ENCODE measurements at places on chromosomes 5 and 9. TPM values are rescaled to one million over a fixed set of nuclear protein-coding genes. Genes with fewer than 3 reads are reported as not detected.

DNA sequence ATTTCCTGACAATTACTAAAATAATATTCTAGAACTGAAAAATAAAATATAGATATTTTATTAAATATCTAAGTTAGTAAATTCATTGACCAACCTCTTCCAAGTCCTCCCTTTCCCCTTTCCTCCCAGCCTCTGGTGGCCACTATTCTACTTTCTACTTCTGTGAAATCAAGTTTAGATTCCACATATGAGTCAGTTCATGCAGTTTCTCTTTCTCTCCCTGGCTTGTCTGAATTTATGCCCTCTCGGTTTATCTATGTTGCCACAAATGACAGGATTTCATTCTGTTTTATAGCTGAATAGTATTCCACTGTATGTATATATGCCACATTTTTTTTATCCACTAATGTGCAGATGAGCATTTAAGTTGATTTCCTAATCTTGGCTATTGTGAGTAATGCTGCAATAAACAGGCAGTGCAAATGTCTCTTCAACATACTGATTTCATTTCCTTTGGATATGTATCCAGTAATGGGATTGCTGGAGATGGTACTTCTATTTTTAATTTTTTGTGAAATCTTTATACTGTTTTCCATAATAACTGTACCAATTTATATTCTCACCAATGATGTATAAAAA, 52.3 kb downstream of the WDR36 start:
- peak; percentile 6 for DNase-seq

GRCh38 chr9:71710201-71710600, 58.1 kb downstream of the CEMIP2 start:
- no peak for DNase-seq

GRCh38 chr5:156552855-156553358, 225.9 kb downstream of the SGCD start:
- no peak for DNase-seq

NRARP gene
- total RNA-seq: 2.2 TPM

GRM6 gene
- total RNA-seq: not detected

GRCh38 chr5:44943647-44944046, 134.9 kb downstream of the MRPS30 start:
- peak; percentile 31 for DNase-seq

DNA sequence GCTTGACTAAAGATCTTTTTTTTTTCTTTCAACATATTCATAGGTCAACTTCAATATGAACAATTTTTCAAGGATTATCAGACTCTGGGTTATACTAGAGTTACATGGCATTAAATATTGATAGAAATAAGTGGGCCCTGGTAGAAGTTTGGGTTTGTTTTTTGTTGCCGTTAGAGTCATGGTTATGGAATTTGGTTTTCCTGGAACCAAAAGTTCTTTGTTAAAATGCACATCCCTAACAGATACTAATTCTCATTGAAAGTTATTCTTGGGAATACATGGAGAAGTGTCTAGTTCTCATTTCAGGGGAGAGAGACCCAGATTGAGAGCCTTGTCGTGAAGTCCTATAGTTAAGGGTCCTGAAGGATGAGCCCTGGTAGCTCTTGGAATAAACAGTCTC, 124.9 kb downstream of the FGF1 start:
- DNase-seq: no peak

DNA sequence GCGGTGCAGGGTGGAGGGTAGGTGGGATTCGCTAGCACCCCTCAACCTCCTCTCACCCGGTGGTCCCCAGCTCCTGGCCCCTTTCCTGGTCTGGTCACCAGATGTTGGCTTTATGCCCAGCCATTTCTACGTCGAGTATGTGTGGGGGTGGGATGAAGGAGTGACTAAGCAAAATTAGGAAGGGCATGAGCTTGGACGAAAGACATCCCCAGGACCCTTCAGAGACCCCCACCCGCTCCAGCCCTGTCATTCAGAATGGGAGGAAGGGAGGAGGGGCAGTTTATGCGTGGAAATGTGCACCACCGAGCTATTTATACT, 742 bp downstream of the BHMT2 start:
- no peak for DNase-seq

DNA sequence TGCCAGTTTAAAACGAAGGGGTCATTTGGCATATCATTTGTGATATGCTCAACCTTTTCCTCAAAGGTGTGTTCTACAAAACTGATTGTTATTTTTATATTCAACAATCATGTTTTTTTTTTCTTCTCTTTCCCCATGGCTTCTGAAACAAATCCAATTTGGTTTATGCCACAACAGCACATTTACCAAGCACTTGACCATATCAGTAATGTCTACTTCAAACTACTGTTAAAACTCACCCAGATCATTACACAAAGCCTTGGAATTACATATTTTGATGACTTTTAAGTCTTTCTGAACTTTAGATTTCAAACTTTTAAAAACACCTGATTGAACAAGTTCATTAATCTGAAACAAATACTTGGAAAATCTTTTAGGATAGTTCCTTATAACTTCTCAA, 29.2 kb downstream of the PWWP2A start:
- no peak for DNase-seq

All from MCF 10A (cell line).